AG08395 (cell line): ENCODE measurements at places on chromosomes 1 and 21.

- DNase-seq: no peak
Observed at GRCh38 chr1:8371372-8371991, 53.6 kb downstream of the SLC45A1 start.

GRCh38 chr21:15400905-15401304 is 328.9 kb upstream of the USP25 start:
- no peak for DNase-seq

DNA sequence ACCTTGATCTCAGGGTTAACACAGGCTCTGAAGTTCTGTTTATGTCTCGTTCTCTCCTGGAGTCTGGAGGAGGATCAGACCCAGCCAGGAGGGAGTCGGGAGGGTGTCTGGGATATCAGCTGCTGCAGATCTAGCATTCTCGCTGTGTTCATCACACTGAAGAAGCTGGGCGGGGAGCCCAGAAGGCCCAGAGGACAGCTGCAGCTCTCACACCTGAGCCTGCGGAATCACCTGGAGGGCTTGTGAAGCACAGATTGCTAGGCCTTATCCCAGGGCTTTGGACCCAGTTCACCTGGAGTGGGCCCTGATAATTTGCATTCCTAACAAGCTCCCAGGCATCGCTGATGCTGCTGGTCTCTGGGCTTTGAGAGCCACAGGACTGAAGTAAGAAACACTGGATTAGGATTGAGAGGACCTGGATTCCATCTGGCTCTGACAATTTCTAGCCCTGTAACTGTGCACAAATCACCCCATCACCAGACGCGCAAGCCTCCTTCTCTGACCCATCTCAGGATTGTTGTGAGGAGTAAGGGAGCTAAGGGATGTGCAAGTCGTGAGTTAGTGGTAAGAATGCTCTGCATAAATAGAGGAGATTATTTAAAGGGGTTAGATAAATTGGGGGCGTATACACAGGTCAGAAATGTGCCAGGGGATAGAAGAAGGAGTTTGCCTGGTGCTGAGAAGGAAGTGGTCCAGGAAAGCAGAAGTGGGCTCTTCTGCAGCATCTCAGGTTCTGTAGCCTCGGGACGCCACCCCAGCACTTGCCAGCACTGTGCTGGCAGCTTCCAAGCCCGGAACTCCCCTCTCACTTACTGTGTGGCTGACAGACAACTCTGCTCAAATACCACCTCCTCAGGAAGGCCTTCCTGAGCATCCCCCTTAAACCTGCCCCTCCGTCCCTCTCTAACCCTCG is 19.1 kb downstream of the ABCA4 start:
- DNase-seq: no peak

DNA sequence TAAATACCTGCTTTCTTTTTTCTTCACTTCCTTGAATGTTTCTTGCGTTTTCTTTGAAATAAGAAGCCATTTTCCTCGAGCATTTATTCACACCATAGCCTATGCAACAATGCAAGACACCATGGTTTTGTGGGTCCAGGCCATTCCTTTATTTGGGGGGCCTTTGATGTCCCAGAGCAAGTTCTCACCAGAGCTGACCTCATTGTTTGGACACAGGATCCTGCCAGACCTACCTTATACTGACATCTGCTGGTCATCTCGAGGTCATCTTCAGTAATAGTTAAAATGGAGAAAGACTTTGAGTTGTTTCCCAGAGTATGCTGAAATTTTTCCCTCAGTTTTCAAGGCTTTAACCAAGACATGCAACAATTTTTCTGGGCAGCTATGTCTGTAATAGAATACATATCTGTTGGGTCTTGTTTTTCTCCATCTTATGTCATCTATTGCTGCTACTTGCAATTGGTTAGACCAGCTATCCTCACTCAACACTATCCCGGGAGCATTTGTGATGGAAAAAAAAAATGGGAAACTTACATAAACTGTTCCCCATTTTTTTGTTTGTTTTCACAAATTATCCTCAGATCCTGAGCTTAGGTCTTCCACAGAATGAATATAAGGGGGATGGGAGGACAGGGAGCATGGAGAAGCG is 34.0 kb upstream of the BACE2 start:
- DNase-seq: peak; percentile 79

DNA sequence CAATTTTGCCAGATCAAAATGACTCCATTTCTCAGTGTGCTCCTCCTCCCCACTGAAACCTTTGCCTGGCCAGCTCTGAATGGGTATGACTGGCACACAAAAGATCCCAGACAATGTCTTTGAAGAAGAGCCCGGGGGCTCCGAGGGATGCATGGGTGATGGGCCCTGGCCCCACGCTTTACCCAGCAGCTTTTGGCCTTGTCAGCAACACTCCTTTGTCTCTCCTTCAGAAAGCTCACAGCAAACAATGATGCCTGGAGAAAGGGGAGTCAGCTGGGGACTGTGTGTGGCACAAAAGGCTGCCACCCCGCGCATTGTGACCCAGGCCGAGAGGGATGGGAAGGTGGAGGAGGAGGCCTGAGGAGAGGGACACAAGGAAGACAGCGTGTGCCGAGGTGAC is 45.9 kb downstream of the PLXNA2 start:
- DNase-seq: no peak
